Stimulated activated CD8-positive, alpha-beta memory T cell treated with anti-CD3 and anti-CD28 coated beads, Interleukin-4, amount 100 ng/mL, for 24 hours (primary cell): ENCODE measurements at places on chromosomes 4 and X.
A peak's percentile ranks its signal among the peaks of the same experiment; 100 is the strongest.

GRCh38 chr4:1640190-1640589 lies 43.9 kb downstream of the FAM53A start:
- DNase-seq = no peak

GRCh38 chrX:50211510-50211909 lies 6.9 kb downstream of the CCNB3 start:
- no peak for DNase-seq

- DNase-seq = no peak
Measured at GRCh38 chr4:159414305-159414704, 311.4 kb downstream of the RAPGEF2 start.

- DNase-seq = no peak
Measured at GRCh38 chrX:70386235-70386634, 36.9 kb upstream of the GDPD2 start.

- no peak for DNase-seq
Measured at GRCh38 chrX:31314921-31315320, 243.1 kb upstream of the FTHL17 start.

DNA sequence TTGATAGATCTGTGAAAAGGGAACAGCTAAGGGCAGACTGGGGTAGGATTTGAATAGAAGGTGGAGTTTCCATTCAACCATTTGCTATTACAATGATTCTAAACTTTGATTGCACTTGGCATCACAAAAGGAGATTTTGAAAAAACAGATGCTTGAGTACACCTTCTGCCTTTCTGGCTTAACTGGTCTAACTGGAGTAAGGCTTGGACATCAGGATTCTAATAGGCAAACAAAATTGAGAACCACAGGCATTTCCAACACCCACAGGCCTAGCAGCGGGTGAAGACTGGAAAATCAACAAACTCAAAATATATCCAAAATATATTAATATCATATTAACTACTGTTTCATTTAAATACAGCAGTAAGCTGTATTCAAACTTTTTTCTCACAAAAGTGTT lies 1.9 kb upstream of the VEGFC start:
- no peak for DNase-seq

DNA sequence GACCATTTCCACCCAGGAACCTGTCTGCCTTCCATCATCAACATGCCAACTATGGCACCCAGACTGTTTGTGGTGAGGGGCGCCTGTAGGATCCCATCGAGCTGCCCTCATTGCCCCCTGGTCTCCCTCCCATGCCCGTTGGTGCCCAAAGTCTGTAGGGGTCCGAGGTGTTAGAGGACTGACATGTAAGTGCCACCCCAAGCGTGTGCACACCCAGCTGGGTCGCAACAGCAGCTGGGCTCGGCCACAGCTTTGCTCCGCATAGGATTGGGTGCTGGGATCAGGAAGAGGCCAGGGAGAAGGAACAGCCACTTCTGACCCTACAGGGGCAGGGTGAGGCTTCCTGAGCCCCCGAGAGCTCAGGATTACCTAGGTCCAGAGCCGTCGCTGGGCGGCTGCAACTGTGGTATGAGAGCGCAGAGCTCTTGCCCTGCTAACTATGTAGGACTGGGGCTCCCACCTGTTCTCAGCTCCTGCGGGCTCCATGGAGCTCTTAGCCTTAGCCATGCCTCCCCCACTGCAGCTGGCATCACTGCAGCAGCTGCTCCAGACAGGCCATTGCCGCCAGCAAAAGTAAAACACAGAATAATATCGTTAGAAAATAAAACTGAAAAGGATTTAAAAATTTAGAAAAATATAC lies 1160.3 kb downstream of the FSTL5 start:
- DNase-seq = no peak

DNA sequence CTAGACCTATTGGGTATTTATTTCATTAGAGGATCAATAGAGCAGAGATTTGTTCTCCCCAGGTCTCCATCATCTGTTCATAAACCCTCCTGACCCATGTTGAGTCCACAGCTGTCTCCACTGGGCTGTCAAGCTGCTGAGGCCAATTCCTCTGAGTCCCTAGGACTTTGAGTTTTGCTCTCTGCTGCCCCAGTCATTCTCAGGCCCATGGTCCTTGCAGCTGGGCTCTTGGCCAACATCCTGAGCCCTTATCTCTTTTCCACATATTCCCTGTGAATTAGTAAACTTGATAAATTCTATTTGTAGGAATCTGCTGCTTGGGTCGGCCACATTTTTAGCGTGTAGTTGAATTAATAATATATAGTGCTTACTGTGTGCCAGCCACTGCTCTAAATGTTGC lies 41.9 kb downstream of the FHL1 start:
- no peak for DNase-seq

DNA sequence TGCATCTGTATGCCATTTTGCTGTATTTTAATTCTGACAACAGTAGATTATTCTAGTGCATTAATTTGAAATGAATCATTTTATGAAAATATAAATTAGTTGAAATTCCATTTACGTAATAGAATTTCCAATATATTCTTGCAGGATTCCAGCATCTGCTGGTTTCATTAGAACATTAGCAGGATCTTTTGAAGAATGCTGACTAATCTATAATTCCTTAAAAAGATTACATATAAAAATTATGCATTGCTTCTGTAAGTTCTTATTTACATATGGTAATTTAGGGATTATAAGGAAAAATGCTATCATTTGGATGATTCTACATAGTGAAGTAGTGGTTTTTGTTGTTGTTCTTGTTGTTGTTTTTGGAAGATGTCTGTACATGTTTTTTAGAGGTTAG lies 182.2 kb upstream of the GNPDA2 start:
- DNase-seq = no peak

DNA sequence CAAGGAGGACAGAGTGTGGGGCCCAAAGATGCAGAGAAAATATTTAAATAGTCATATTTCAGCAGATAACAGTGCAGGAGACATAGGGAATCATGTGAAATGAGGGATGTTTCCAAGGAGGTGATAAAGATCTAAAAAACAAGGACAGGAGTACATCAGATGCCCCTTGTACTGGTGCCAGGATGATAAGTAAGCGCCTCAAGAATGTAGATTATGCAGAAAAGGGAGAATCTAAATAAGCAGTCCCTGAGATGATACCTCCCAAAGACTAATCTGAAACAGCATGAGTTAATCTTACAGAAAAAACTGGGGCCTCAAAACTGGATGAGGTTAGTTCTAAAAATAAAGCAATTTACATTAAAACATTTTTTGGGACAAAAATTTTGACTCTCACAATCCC lies 136.1 kb upstream of the WDFY3 start:
- DNase-seq = no peak

DNA sequence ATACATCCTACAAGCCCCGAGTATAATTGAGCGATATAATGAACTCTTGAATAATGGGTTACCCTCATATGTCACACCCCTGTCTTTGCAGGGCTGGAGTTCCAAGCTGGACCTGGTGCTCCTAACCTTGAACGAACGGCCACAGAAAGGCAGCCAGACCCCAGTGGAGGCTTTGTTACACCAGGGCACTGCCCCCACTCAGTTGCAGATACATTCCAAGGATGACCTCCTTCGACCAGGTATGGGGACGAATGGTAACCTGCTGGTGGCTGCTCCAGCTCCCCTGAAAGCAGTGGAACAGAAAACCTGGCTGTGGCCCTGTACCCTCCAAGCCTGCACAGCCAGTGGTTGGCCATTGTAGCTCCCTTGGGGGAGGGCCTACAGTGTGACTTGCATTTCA lies 56.6 kb upstream of the CCDC149 start:
- no peak for DNase-seq

DNA sequence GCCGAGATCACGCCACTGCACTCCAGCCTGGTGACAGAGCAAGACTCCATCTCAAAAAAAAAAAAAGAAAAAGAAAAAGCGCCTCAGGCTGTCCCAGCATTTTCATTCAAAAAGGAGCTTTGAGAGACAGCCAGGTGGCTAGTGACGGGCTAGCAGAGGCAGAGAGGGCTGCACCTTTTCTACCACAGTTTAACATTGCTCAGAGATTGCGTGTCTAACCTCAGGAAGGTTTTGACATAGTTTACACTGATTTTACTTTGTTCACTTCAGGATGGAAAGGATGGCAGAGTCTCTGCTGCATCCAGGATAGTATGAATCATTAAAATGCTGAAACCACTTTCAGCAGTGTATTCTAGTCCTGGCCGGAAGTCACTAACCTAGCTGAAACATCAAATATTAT lies 28.1 kb downstream of the ZFP42 start:
- no peak for DNase-seq

- no peak for DNase-seq
Measured at GRCh38 chr4:174222266-174222872, 61.1 kb downstream of the FBXO8 start.

DNA sequence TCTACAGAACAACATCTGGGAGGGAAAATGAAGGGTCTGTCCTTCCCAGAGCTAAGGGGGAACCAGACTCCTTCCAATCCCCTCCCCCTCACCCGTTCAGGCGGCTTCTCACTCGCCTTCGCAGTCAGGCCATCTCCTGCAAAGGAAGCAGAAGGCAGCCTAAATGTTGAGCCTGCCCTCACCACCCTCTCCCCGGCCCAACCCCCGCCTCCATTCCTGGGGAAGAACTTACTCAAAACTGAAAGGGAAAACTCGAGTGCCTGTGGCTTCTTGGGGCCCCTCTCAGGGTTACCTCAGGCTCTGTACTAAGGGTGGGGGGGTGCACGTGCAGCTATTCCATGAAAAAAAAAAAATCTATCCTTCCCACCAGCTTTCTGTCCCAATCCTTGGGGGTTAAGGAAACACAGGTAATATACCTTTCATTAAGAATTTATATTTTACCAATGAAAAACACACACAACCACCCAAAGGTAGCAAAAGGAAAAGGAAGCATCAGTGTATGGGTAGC lies 2.4 kb downstream of the ZMYM3 start:
- peak; percentile 13 for DNase-seq

DNA sequence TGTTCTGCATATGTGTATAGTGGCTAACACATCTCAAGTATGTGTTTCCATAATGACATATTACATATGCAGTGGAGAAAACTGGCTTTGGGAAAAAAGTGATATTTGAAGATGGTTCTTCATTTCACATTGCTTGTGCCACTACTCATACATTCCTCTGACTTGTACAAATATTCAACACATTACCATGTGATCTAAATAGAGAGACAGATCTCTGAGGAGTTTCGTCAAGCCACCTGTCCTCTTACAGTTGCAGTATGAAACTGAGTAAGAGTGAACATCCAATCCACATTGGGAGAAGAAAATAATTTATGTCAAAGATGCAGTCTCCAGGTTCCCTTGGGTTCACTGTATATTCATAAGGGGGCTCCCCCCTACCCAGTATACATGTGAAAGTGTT lies 123.9 kb downstream of the KDR start:
- DNase-seq = no peak

DNA sequence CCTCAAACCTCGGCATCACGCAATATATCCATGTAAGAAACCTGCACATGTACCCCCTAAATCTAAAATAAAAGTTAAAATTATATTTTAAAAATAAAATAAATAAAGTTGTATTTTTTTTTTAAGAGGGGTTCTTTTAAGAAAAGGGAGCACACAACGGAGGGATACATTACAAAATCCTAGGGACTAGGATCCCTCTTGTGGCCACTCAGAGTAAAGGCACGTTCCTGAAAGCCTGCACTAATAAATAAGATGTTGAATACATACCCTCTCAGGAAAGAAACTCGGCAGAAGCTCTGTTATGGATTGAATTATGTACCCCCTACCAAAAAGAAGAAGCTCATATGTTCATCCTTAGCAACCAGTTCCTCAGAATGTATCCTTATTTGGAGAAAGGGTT lies 50.9 kb upstream of the PRDX4 start:
- no peak for DNase-seq

- no peak for DNase-seq
Measured at GRCh38 chr4:183447646-183448045, 3.2 kb downstream of the CDKN2AIP start.

- DNase-seq = no peak
Measured at GRCh38 chrX:41025926-41026701, 59.1 kb upstream of the USP9X start.

GRCh38 chr4:39331191-39331590 lies 35.0 kb downstream of the RFC1 start:
- no peak for DNase-seq

- no peak for DNase-seq
Measured at GRCh38 chr4:11748164-11748872, 319.6 kb upstream of the HS3ST1 start.

DNA sequence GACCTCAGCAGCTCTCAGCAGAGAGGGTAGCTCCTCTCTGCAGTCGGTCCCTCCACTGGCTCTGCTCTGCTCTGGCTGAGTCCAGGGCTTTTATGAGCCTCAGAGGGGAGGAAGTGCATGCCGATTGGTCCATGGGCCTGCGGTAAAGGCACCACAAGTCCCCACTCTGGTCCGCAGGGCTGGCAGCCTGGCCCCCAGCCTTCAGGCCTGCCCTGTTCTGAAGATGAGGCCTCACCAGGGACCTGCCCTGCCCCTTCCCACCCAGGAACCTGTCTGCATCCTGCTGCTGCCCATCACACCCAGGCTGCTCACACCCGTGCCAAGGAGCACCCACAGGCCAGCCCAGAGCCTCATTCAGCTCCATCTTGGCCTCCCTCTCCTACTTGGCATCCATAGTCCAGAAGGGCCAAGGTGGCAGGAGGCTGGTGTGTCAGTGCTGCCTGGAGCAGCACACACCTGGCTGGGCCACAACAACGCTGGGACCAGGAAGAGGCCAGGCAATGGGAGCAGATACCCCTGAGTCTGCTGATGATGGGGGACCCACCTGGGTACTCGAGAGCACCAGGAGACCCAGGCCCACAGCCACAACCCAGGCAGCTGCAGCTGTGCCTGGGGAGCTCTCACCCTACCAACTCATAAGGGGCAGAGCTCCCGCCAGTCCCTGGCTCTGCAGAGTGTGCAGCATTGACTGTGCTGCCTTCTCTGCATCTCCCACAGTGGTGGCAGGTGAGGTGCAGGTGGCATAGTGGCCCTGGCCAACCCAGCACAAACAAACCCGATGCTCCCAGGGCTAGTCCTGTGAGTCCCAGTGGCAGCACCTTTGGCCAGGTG lies 191.9 kb upstream of the NUDT6 start:
- DNase-seq = no peak

DNA sequence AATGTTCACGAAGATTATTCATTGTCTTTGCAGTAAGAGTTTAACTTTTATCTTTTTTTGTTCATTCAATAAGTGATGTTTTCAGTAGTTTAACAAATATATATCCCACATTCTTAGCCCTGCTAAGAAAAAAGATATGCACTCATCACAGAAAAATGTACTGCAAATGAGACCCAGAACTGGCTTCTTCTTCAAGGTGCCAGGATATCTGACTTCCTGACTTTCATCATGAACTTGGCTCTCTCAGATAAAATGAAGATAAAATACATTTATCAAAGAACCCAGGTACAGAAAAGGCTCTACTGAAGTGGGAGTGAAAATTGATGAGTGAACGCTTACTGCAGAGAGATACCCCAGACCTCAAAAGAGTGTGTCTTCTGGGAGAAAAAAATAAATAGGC lies 177.8 kb upstream of the DKK2 start:
- DNase-seq = no peak

GRCh38 chr4:187209921-187210613 lies 486.4 kb upstream of the FAT1 start:
- no peak for DNase-seq

GRCh38 chr4:71268166-71268565 lies 70.7 kb upstream of the SLC4A4 start:
- no peak for DNase-seq

GRCh38 chr4:135732448-135732847 lies 1530.9 kb upstream of the PABPC4L start:
- no peak for DNase-seq

GRCh38 chr4:3287271-3287971 lies 5.4 kb upstream of the RGS12 start:
- no peak for DNase-seq
